ENCODE measurements at places on chromosomes 6 and 20.

DNA sequence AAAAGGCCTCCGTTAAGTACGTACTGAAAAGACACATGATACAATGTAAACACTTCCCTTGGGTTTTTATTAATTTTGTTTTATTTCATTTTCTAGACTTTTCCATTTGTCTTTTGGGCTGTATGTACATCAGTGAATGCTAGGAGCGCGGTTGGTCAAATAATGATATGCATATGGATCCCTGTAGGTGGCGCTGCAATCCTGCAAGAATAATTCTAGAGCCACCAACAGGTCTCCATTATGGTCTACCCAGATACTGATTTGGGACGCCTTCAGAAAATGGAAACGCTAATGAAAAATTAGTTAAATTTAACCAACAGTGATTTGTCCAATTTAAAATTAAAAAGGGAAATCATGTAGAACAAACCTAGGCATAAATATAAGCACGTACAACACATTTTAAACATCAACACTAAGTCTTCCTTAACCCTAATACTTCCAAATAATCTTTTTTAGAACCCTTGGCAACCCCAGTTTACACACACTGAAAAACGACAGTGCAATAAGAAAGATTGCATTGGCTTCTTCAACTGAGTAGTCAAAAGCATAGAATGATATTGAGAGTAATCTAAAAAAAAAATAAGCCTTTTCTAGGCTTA lies 433.5 kb downstream of the RFPL4B start:
- peak; percentile 70 for DNase-seq

DNA sequence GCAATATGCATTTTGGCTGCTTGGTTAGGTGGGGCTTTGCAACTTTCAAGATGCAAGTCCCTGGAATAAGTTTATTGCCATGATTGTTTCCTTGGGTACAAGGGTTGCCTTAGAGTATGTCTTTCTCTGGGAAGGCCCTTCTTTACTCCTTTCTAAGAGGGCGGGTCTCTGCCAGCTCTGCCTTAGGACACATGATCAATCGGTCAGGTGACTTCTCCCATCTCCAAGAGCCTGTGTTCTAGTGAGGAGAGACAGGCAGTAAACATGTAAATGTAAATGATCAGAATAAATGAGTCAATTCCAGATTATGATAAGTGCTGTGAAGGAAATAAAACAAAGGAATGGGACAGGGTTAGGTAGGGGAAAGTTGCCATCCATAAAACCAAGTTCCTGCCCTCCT lies 43.2 kb upstream of the BCAS1 start:
- no peak for DNase-seq

DNA sequence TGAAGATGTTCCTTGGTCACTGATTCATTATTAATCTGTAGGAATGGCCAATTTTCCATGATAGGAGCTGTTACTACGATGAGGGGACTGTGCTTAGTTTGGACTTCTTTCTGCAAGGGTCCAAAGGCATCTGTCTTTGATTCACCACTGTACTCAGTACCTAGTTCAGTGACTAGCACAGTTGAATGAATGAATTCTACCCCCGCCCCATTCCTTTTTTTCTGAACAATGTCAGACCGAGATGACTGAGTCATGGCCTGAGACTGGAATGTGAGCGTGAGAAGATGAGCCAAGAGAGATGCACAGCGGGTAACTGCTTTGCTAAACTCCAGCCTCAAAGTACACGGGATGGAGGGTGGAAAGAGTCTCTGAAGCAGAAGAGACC lies 419 bp upstream of the SNHG17 start:
- peak; percentile 63 for DNase-seq

GRCh38 chr20:17394411-17394810 lies 136.8 kb downstream of the BFSP1 start:
- DNase-seq: no peak

DNA sequence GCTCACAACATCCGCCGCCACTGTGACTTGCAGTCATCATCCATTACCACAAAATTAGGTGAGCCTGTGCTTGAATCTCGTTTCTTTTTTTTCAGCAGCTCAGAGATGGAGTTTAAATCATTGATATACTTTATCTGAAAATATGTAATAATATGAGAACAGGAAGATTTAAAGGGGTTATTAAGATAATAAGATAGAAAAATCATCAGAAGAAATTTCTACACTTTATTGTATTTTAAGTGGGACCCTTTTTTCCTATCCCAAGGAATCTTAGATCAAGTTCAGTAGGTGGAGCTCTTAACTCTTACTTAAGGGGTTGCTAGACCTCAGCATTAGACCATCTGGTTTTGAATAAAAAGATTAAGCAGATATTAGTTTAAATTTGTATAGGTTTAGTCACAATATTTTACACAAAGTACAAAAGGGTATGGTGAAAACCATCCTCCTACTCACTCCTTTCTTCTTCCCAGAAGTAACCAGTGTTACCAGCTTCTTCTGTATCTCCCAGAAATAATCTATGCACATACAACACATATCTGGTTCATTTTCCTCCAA lies 9.4 kb upstream of the NCOA7 start:
- DNase-seq: no peak

DNA sequence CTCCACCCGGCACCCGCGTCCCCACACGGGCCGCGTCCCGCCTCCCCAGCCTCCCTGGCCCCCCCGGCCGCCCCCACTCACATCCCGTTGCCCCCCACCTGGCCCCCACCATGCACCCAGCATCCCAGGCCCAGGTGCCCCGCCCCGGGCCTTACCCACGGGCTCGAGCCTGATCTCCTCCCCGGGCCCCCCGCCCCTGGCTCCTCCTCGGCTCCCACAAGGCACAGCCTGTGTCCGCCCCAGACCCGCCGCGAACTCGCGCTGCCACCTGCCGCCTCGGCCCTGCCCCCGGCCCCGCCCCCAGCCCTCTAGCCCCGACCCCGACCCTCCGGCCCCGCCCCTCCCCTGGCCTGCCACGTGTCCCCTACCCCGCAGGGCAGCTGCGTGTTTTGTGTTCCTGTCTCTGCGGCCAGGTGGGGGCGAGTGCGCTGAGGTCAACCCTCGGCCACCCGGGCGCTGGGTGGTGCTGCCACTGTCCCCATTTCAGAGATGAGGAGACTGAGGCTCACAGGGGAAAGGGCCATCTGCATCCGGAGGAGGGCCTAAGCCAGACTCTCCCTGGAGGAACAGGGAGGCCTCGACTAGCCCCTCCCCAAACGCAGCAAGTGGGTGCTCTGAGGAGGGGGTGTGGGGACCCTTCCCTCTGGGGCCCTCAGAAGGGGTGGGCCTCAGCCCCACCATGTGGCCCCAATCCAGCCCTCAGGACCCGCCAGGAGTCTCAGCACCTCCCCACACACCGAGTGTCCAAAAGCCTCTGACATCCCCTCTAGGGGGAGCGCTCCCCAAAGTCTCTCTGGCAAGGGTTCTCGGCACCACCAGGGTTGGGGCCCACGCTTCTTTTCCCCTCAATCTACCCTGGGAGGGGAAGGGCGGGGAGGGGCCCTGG lies 99.8 kb downstream of the TAF4 start:
- no peak for DNase-seq

- no peak for DNase-seq
These were observed 89.8 kb upstream of the MAP3K7 start for GRCh38 chr6:90676516-90677300.

DNA sequence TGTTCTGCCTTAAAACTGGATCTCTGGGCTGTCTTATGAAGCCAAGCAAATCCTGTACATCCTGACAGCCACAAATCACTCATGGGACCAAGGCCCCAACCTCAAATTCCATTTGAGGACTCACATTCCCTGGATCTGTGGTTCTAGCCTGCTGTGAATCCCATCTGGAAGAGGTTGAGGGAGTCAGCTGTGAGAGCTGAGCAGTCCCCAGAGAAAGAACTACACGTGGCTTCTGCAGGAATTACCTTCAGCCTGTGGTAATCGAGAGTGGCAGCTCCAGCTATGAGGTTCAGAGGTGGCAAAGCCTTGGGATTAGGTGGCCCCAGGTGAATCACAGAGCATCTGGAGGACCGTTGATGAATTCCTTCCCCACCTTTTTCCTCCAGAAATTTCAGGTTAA lies 245.2 kb downstream of the SLC24A3 start:
- DNase-seq: no peak

DNA sequence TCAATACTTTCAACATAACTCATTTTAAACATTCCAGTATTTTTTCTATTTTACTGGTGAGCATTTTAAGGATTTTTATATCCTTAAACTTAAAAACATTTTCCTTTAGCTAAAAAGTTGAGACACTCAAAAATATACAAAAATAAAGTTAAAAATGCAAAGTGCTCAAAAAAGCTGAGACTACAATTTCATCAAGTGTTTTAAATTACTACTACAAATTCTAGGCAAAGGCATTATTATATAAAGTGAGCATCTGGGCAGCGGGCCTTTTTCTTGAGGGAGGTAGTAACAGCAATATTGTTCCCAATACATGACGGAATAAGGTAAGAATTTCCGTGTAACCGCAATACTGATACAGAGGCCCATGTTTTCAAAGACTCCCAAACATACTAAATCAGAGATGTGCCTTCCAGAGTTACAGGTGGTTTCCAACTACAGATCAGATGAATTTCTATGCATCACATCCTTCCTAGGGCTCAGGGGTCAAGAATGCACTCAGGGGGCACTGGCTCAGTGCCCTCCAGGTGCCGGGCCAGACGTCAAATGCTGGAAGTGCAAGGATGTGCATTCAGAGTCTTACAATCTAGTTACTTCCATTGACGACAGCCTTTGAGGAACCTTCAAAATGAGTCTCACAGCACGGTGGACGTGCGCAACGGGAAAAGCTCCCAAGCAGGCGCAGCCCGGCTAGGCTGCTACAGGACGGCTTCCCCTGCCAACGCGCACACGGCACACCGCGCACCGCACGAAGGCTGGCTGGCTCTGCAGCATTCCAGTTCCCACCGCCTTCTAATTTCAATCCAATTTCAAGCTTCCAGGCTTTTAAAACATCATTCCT lies 1.7 kb downstream of the PHF10 start:
- peak; percentile 66 for DNase-seq

GRCh38 chr6:44002593-44003344 lies 124.5 kb downstream of the MRPL14 start:
- DNase-seq: peak; percentile 64

- DNase-seq: peak; percentile 65
These were observed 61.2 kb downstream of the GFOD1 start for GRCh38 chr6:13425943-13426931.

- no peak for DNase-seq
These were observed 30.9 kb downstream of the MKKS start for GRCh38 chr20:10402938-10403608.

DNA sequence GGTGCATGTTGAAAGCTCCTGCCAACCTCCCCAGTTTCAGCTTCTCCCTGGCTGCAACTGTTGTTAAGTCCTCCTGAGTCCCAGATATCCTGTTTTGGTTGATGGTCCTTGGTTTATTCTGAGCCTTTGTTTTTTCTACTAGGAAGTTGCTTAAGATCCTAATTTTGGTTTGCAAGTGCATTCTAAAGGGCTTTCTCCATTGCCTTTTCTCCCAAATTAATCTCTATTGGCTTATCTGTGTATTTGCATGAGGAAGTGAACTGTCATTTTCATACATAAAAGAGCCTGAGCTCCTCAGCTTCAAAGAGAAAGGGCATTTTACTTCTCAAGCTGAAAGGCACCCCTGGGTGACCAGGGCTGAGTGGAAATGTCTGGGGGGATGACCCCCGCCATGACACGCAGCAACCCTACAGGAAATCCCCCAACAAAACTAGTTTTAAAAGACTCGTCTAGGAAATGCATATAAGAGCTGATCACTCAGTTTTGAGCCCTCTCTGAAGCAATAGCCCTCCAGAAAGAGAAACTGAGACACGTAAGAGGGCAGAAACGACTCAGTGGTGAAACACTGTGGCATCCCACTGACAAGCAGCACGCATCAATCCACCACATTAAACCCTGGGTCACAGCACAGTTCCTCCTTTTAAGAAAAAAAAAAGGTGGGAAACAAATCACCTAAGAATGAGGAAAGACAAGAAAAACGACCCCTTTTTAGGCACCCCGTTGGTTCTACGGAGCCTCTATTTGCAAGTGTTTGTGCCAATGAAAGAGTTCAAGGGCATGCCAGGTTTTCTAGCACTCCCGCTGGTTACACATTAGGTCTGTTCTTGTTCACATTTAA lies 140.9 kb downstream of the THBS2 start:
- no peak for DNase-seq

GRCh38 chr20:24708411-24709295 lies 239.2 kb downstream of the SYNDIG1 start:
- DNase-seq: no peak

- peak; percentile 68 for DNase-seq
These were observed 1.0 kb downstream of the SYNE1 start for GRCh38 chr6:152636021-152636608.

DNA sequence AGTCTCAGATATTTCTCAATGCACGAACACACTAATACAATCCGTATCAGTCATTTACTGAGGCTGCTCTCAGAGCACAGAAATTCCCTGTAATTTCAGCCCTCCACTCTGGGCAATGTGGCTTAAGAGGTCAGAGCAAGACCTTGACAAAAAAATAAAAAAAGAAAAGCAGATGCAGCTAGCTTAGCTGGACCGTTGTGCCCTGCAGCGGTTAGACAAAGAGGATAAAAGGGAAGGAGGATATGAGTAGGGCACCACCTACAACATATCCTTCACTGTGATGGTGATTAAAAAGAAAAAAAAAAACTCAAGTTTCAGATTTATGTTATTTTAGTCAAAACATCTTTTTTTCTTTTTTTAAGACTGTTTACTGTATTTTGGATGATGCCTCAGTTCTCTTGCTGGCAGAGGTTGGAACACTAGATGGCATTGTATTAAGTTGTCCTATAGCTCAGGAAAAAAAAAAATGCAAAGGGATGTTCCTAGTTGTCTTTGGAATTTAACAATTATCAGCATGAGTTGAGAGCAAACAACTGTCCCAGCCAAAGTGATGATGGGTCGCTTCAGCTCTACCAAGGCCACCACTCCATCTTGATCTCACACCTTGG lies 59.9 kb downstream of the ANKEF1 start:
- no peak for DNase-seq

- no peak for DNase-seq
These were observed 292.1 kb downstream of the ADGB start for GRCh38 chr6:146890644-146891434.

- DNase-seq: no peak
These were observed 63.4 kb upstream of the AFDN start for GRCh38 chr6:167763056-167763944.

GRCh38 chr6:165663377-165663735 lies 315 bp upstream of the PDE10A start:
- DNase-seq: peak; percentile 44

DNA sequence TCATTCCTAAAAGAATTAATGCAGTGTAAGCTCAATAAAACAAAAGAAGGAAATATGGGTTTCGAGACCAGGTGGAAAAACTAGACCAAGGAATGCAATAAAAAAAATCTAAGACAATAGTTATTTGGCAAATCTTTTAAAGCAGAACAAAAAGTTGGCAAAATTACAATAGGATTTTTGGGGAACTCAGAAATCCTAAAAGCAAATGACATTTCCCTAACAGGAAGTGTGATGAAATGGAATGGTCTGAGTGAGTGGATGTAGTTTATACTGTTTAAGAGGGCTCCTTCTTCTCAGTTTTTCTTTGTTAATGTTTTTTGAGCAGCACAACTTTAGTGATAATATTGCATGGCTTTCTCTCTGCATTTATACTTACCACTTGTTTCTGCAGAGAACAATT lies 190.0 kb downstream of the PLCB4 start:
- DNase-seq: no peak
